ENCODE measurements at places on chromosomes 7 and 10.

DNA sequence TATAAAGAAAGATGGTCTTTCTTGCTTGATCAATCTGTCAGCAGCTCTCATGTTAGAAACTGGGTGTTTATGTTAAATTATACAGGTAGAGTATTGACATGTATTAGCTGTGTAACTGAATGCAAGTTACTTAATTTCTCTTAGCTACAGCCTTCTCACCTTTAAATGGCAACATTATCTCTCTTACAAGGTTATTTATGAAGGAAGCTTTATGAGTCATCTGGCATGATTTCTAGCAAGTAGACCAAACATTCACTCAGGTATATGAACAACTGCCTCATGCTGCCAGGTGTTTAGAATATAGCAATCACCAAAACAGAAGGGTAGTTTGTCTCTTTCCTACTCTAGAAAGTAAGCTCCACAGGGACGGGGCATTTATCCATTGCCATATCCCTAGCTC lies 8.5 kb downstream of the ARL4A start:
- no peaks in the 10 kb centered on the region for H3K27me3 ChIP-seq
- DNase-seq = no peak
- H3K4me3 ChIP-seq = no peak overlapping the region
- no peaks in the 10 kb centered on the region for H3K4me1 ChIP-seq
- H3K27ac ChIP-seq = no peak overlapping the region

GRCh38 chr7:133412942-133413341 lies 160.1 kb downstream of the EXOC4 start:
- no peak overlapping the region for H3K27ac ChIP-seq
- no peak overlapping the region for H3K4me3 ChIP-seq
- no peaks in the 10 kb centered on the region for H3K27me3 ChIP-seq
- H3K36me3 ChIP-seq = no peaks in the 10 kb centered on the region

DNA sequence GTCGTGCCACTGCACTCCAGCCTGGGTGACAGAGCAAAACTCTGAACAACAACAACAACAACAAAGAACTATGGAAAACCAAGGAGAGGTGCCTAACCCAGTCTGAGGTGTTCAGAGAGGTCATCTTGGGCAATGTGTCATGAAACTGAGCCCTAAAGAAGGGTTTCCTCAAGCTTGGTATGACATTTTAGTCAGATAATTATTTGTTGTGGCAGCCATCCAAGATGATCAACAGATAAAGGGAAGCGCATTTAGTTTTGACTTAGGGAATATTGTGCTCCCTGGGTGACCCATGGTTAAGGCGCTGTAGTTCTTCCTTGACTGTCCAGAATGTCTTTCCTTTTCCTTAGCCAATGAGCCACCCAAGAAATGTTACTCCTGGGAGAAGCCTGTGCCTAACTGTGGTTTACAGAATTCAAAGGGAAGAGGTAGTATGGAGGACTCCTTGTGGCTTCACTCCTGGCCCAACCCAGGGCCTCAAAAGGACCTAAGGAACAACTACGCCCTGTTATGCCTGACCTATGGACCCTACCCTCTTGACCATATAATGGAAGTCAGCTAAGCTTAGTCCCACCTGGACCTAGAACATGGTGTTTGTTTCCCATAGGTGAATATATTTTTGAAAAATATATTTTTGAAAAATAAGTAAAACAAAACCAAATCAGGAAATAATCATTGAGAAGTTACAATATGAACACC lies 42.4 kb downstream of the TPST1 start:
- H3K36me3 ChIP-seq = no peaks in the 10 kb centered on the region
- no peaks in the 10 kb centered on the region for H3K27me3 ChIP-seq
- no peak for DNase-seq
- no peak overlapping the region for H3K27ac ChIP-seq
- H3K4me3 ChIP-seq = no peak overlapping the region
- H3K4me1 ChIP-seq = no peaks in the 10 kb centered on the region

DNA sequence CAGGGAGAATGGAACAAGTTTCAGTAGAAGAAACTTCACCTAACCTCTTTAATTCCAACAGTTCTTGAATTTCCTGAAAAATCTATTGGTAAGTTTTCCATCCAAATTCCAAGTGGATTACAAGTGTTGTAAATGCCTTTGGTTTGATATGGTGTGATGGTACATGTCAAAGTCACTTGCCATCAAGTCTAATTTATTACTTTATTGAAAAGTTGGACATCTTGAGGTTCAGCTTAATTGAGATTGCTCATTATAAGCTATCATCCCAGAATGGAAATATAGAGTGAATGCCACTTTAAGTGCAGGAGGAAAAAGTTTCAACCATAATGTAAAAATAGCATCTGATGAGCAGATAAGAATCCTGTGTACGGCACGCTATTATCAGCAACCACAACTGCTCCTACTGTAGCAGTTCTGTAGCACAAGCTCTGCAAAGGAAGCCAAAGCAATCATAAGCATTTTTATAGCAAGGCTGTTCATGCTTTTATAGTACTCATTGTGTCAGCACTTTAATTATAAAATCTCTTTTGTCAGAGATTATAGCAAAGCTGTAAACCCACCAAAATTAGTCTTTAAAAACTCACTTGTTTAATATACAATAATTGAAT lies 991.8 kb upstream of the PHF14 start:
- no peaks in the 10 kb centered on the region for H3K4me1 ChIP-seq
- H3K36me3 ChIP-seq = no peaks in the 10 kb centered on the region
- no peaks in the 10 kb centered on the region for H3K27me3 ChIP-seq
- no peak overlapping the region for H3K4me3 ChIP-seq

DNA sequence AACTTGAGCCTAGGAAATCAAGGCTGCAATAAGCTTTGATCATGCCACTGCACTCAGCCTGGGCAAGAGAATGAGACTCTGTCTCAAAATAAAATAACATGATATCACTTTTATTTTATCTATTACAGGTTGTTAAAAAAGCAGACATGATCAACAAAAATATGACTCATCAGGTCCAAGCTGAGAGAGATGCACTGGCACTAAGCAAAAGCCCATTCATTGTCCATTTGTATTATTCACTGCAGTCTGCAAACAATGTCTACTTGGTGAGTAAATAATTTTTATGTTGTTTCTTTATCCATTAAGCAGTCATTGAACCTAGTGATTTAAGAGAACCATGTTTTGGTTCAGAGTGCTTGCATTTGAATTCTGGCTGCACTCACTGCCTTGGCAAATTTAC lies 3.3 kb downstream of the MASTL start:
- peaks cover under 1% of the 10 kb centered on the region for H3K4me1 ChIP-seq
- no peaks in the 10 kb centered on the region for H3K27me3 ChIP-seq
- H3K36me3 ChIP-seq = no peaks in the 10 kb centered on the region
- no peak for DNase-seq
- no peak overlapping the region for H3K4me3 ChIP-seq
- no peak overlapping the region for H3K27ac ChIP-seq

- H3K4me3 ChIP-seq = no peak overlapping the region
- H3K4me1 ChIP-seq = no peaks in the 10 kb centered on the region
- no peak overlapping the region for H3K27ac ChIP-seq
- H3K36me3 ChIP-seq = no peaks in the 10 kb centered on the region
Measured at GRCh38 chr7:89837515-89837914, 316.8 kb upstream of the STEAP1 start.

DNA sequence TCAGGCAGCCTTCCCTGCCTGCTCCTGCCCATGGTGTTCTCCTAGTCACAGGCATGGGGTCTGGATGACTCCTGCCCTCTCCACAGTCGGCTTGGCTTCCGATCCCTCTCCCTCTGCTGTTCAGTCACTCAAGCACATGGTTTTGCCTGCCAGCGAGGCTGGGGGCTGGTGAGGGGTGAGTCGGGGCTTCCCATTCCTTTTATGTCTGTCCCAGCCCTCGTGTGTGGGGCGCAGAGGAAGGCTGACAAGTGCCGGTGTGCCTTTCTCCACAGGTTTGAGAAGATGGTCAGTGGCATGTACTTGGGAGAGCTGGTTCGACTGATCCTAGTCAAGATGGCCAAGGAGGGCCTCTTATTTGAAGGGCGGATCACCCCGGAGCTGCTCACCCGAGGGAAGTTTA lies 40.1 kb downstream of the TACR2 start:
- no peaks in the 10 kb centered on the region for H3K27me3 ChIP-seq
- no peak for DNase-seq
- H3K4me3 ChIP-seq = no peak overlapping the region
- H3K4me1 ChIP-seq = no peaks in the 10 kb centered on the region

GRCh38 chr10:45071043-45071813 lies 70.5 kb downstream of the ZNF22 start:
- H3K27ac ChIP-seq = no peak overlapping the region
- H3K4me3 ChIP-seq = no peak overlapping the region
- H3K36me3 ChIP-seq = no peaks in the 10 kb centered on the region
- H3K27me3 ChIP-seq = no peaks in the 10 kb centered on the region
- DNase-seq = no peak

- no peaks in the 10 kb centered on the region for H3K27me3 ChIP-seq
- no peaks in the 10 kb centered on the region for H3K36me3 ChIP-seq
- H3K27ac ChIP-seq = no peak overlapping the region
- H3K4me3 ChIP-seq = no peak overlapping the region
- no peak for DNase-seq
Measured at GRCh38 chr7:65988084-65988483, 6.1 kb upstream of the GUSB start.

GRCh38 chr7:35781767-35782515 lies 18.9 kb upstream of the SEPTIN7 start:
- no peaks in the 10 kb centered on the region for H3K36me3 ChIP-seq
- no peaks in the 10 kb centered on the region for H3K4me1 ChIP-seq
- no peak overlapping the region for H3K4me3 ChIP-seq
- no peak for DNase-seq
- no peaks in the 10 kb centered on the region for H3K27me3 ChIP-seq
- H3K27ac ChIP-seq = no peak overlapping the region

- H3K36me3 ChIP-seq = no peaks in the 10 kb centered on the region
- H3K4me1 ChIP-seq = peaks cover 14% of the 10 kb centered on the region
- no peak overlapping the region for H3K27ac ChIP-seq
Measured at GRCh38 chr7:141074162-141074991, 513 bp downstream of the TMEM178B start.

DNA sequence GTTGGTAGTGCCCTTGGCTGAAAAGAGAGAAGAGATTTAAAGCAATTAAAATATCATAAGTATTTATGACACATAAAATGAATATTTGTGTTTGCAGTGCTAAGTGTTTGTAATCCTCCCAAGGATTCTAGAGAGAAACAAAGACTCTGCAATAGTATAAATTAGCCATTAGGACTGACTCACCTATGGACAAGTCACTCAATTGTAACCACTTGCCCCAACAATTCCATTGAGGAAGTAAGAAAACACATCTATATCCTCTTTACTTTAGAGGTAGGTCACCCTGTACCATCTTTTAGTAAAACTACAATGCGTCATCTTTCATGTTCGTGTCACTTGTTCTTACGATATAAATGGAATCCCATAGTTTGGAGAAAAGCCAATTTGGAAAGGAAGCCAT lies 85.7 kb upstream of the INHBA start:
- H3K36me3 ChIP-seq = no peaks in the 10 kb centered on the region
- no peak for DNase-seq
- no peaks in the 10 kb centered on the region for H3K4me1 ChIP-seq
- H3K27ac ChIP-seq = no peak overlapping the region

GRCh38 chr10:95445837-95446486 lies 115.2 kb downstream of the SORBS1 start:
- no peaks in the 10 kb centered on the region for H3K4me1 ChIP-seq
- H3K27ac ChIP-seq = no peak overlapping the region
- DNase-seq = no peak
- no peaks in the 10 kb centered on the region for H3K36me3 ChIP-seq
- H3K27me3 ChIP-seq = peaks cover 5% of the 10 kb centered on the region

DNA sequence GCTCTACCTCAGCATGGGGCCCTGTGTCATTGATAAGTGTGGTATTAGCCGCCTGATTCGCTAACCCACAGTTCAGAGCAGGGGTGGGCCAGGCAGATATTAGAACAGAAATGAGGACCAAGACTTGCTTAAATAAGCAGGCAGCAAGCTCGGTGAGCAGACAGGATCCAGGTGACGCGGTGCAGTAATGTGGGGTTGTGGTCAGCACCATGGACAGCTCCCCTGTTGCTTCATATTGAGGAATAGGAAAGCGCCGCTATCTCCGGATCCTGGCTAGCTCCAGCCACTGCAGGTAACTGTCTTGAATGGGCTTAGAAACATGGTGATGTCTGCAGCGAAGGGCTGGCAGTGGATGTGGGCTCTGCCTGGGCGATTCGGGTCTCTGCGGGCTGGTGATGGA lies 51.3 kb upstream of the GPR26 start:
- no peak overlapping the region for H3K27ac ChIP-seq
- DNase-seq = peak; percentile 15
- H3K4me1 ChIP-seq = no peaks in the 10 kb centered on the region
- H3K4me3 ChIP-seq = no peak overlapping the region
- H3K27me3 ChIP-seq = no peaks in the 10 kb centered on the region

DNA sequence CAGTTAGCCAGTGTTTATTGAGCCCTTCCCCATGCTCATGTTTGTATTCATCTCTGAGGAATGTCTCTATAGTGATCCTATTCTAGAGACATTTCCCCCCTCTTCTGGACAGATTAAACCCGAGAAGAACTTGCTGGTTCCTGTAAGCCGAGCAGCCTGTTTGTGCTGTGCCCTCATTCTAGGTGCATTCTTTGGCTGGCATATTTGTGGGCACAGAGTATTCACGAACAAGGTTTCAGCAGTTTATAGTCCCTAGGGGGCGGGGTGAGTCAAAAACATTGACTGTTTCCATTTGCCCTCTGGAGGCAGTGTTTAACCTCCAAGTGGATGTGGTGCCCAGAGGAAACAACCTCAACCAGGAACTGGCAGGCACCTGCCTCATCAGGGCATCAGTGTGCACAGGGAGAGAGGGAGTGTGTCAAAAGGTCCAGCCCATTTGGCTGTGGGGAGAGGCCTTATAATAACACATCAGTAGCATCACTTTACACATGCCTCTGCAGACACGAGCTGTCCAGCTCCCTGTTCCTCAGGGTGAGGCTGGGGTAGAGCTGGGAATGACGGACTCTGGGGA lies 273.3 kb upstream of the LRGUK start:
- DNase-seq = peak; percentile 2
- no peaks in the 10 kb centered on the region for H3K4me1 ChIP-seq
- H3K4me3 ChIP-seq = no peak overlapping the region
- H3K27me3 ChIP-seq = no peaks in the 10 kb centered on the region
- no peaks in the 10 kb centered on the region for H3K36me3 ChIP-seq

DNA sequence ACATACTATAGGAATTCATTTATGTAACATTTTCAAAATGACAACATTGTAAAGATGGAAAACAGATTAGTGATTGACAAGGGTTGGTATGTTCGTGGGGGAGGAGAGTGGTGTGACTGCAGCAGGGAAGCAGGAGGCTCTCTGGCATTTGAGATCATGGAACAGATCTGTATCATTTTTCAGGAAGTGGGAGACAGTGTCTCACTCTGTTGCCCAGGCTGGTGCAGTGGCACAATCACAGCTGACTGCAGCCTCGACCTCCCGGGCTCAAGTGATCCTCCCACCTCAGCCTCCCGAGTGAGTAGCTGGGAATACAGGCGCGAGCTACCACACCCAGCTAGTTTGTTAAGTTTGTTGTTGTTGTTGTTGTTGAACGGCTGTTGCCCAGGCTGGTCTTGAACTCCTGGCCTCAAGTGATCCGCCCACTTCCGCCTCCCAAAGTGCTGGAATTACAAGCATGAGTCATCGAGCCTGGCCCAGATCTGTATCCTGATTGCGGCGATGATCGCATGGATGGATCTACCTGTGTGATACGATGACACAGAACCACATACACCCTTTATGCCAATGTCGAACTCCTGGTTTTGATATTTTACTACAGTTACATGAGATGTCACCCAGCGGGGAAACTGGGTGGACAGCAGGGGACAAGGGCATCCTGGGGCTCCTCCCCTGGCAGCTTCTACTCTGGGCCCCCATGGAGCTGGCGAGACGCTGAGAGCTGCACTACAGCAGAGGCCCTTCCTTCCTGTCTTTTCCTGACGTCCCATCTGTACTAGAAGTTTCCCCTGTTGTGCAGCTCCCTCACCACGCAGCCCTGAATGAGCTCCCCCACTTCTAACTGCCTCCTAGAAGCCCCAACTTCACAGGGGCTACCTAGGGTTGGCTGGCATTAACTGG lies 12.3 kb upstream of the CYTH3 start:
- no peak overlapping the region for H3K27ac ChIP-seq
- H3K4me1 ChIP-seq = no peaks in the 10 kb centered on the region
- no peak overlapping the region for H3K4me3 ChIP-seq
